GM23248 (cell line): ENCODE measurements at places on chromosomes 7 and 10.

- peak; percentile 35 for DNase-seq
Observed at GRCh38 chr10:108956149-108956548, 967.2 kb downstream of the XPNPEP1 start.

DNA sequence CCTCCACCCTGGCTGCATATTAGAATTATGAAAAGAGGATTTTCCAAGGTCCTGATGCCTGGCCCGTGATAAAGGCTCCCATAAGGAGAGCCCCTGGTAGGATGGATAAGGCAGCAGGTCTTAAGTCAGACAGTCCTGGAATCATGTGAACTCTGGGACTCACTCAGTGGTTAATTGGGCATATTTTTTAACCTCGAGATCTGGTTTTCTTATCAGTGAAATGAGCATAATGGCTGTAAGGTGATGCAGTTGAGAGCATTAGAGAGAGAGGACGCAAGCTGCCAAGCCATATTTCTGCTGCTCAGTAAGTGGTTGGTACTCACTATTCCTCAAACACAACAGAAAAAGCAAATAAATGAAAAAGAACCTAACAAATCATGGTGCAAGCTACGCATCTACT lies 37.8 kb downstream of the TARP start:
- DNase-seq: no peak

DNA sequence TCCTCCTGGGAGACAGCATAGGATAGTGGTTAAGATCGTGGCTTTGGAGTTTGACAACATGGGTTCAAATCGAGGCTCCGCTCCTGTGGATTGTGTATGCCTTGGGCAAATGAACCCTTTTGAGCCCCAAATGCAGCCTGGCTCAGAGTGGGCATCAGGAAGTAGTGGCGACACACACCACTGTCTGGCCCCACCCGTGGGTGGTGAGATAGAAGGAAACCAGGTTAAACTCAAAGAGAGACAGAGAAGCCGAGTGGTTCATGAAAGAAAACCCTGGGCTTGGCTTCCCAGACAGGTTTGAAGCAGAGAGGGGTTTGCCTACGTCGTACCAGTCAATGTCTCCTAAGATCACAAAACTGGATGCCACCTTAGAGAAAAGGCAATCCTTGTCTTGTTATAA lies 57.7 kb downstream of the PRTFDC1 start:
- no peak for DNase-seq

DNA sequence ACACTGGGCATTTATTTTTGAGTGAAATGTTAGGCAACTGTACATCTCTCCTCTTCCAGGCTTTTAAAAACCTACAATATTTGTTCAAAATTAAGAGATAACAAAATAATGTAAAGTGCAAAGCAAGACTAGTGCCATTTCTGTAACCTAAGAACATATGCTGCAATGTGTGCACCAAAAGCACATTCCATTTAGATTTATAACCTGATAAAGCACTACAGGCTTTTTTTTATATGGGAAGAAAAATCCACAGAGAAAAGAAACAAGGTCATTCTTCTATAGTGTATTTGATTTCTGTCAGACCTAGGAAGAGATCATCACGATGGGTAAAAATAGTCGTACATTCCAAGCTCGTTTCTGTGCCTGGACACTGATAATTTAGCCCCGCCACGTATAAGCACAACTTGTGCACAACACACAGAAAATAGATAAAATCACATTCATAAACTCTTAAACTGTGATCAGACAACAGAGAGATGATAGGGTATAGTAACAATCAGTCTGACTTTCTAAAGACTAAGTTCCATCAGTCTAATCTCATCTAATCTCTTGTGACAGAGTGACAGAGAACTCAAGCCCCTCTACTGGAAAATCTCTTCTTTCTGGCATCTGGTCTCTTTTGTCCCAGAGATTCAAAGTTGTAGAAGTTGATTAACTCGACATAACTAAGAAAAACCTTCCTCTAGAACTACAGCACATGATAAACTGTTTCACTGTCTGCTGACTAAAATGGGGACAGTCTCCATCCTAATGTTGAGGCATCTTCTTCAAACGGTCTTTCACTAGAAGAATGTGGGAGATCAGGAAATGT lies 6.7 kb downstream of the LAMB1 start:
- peak; percentile 65 for DNase-seq

- no peak for DNase-seq
Observed at GRCh38 chr10:133000648-133001047, 58.3 kb upstream of the CFAP46 start.

- DNase-seq: no peak
Observed at GRCh38 chr10:24791084-24791726, 67.5 kb upstream of the ARHGAP21 start.
